Epithelial cell of proximal tubule (primary cell): ENCODE measurements at places on chromosomes 7 and 10. TPM values are rescaled to one million over a fixed set of nuclear protein-coding genes. Genes with fewer than 3 reads are reported as not detected.

- DNase-seq, result no peak
Measured at GRCh38 chr7:112802406-112802805, 12.2 kb upstream of the TMEM168 start.

Gene ADAM8
- total RNA-seq, result 26.0 and 52.6 TPM in 2 replicates

DNA sequence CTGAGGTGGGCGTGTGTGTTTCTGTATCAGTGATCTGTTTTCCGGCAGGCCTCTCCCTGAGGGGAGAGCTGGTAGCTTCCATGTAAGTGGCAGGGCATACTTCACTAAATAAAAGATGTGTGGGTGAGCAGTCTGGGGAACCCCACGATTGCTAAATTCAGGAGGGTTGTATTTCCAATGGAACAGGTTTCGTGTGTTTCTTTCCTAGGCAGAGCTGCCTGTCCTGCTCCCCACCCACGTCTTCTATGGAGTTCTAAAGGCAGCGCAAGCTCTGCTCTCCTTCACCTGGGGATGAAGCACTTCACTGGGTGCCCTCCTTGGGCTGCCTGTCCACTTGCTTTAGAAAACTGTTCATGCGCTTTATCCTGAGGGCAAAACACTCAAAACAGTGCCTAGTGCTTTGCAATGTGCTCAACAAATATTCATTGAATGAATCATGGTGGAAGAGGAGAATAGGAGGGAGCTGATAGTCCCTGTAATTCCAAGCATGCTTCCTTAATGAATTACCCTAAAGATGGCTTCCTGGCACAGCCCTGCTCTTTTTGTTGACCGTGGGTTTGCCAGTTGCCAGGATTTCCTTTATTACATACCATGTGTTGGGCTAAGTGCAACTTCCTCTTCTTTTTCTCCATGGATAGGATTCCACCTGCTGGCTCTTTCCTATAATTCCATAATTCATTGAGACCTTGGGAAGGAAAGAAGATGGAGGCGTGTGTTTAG lies 50.6 kb upstream of the SRPK2 start:
- peak; percentile 96 for DNase-seq

GRCh38 chr10:27815261-27815660 lies 69.6 kb upstream of the MKX start:
- DNase-seq, result no peak

GRCh38 chr7:47586925-47587324 lies 5.0 kb upstream of the TNS3 start:
- no peak for DNase-seq

Gene OR6B1
- not detected in 2 replicates for total RNA-seq

GRCh38 chr10:112715581-112715980 lies 234.5 kb upstream of the TCF7L2 start:
- DNase-seq, result no peak

- no peak for DNase-seq
Measured at GRCh38 chr10:116787893-116788665, 45.7 kb upstream of the HSPA12A start.

GRCh38 chr10:69317626-69318105 lies 39.4 kb downstream of the HK1 start:
- DNase-seq, result no peak

Gene PAOX
- total RNA-seq, result 3.6 and 5.6 TPM in 2 replicates

GRCh38 chr7:148729984-148730733 lies 31.5 kb downstream of the CUL1 start:
- no peak for DNase-seq

- no peak for DNase-seq
Measured at GRCh38 chr7:90706072-90706716, 110.1 kb downstream of the CDK14 start.

GRCh38 chr7:70696201-70696754 lies 435.7 kb upstream of the GALNT17 start:
- peak; percentile 18 for DNase-seq

DNA sequence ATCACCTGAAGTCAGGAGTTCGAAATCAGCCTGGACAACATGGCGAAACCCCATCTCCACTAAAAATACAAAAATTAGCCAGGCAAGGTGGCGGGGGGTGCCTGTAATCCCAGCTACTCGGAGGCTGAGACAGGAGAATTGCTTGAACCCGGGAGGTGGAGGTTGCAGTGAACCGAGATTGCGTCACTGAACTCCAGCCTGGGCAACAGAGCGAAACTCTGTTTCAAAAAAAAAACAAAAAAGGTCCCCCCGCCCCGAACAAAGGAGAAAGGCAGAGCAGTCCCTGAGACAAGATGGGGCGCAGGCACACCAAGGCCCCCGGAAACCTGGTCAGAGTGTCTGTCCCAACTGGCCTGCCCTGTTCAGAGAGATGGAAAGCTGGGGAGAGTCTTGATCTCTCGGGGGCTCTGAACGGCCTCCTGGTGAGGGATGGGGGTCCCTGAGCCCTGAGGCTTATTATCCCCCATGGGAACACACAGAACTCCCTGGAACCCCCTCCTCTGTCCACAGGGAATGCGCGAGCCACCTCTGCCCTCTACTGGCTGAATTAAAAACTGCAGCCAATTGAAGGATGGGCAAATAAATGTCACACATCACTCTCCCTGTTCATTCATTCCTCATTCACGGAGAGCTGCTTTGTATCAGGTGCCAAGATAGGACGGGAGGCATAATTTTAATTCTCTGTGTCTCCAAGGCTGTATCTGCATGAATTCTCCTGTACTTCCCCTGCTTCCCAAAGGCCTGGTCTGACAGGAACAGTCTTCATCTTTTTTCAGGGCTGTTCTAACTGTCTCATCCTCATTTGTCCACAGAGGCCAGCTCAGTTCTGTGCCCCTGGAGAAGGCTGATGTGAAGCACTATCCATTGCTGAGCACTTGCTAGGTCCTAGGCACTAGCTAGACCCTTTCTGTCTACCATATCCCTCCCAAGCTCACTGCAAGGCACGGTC lies 28.9 kb downstream of the MAT1A start:
- DNase-seq, result no peak

GRCh38 chr7:40587419-40587818 lies 452.6 kb downstream of the SUGCT start:
- DNase-seq, result no peak

DNA sequence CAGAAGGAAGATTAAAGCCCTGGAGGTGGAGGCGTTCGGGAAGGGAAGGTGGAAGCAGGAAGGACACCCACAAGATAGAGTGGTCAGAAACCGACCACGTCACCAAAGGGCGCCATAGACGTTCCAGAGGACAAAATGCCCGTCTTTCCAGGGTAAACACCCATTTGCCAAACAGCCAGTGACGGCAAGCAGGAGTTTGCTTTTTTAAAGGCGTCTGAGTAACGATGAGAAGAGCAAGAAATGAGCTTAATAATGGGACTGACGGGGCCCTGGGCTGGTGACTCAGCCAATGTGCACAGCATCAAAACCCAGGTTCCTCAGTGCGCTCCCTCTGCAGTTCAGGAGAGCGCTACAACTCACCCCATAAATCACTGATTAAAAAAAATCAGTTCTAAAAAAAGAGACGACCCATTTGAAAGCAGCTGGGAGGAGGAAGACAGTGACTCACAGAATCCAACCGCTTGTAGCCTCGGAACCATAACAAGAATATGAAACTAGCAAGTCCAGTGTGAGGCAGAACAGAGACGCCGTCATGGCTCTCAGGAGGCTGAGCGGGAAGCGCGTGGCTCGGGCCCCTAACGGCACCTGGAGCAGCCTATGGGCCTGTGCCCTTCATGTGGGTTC lies 5.9 kb downstream of the DIP2C start:
- peak; percentile 74 for DNase-seq

GRCh38 chr10:97067716-97068391 lies 117.9 kb downstream of the SLIT1 start:
- DNase-seq, result no peak

GRCh38 chr7:38432080-38432479 lies 158.6 kb upstream of the TARP start:
- DNase-seq, result no peak

Gene CCL26
- not detected in 2 replicates for total RNA-seq

Gene PRPF18
- total RNA-seq, result 22.9 and 25.9 TPM in 2 replicates

Gene ST8SIA6
- 0.23 TPM in 1 of 2 replicates, not detected in the other for total RNA-seq

GRCh38 chr7:107344286-107344685 lies 125.6 kb upstream of the GPR22 start:
- no peak for DNase-seq

- DNase-seq, result no peak
Measured at GRCh38 chr10:116723428-116724281, 18.7 kb downstream of the HSPA12A start.

Gene TMEM229A
- total RNA-seq, result not detected in 2 replicates

Gene GPR22
- not detected in 2 replicates for total RNA-seq

GRCh38 chr10:97633921-97634320 lies 621 bp upstream of the MORN4 start:
- DNase-seq, result no peak

- no peak for DNase-seq
Measured at GRCh38 chr7:2354939-2355704, 495 bp downstream of the EIF3B start.

DNA sequence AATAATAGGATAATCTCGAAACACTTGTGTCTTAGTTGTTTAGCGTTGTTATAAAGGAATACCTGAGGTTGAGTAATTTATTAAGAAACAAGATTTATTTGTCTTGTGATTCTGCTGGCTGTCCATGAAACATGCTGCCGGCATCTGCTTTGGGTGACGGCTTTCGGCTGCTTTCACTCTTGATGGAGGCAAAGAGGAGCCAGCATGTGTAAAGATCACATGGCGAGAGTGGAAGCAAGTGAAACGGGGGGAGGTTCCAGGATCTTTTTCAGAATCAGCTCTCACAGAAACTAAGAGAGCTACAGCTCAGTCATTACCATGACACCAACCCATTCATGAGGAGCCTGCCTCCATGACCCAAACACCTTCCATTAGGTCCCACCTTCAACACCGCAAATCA lies 402.8 kb downstream of the CDC14C start:
- DNase-seq, result no peak

GRCh38 chr10:114311023-114311422 lies 72.0 kb downstream of the VWA2 start:
- no peak for DNase-seq

GRCh38 chr10:87534173-87534858 lies 29.6 kb downstream of the MINPP1 start:
- no peak for DNase-seq

- DNase-seq, result peak; percentile 74
Measured at GRCh38 chr7:103113164-103113563, 35.7 kb downstream of the NAPEPLD start.

Gene ABCC2
- 0.17 and 1.2 TPM in 2 replicates for total RNA-seq

Gene IFIT1
- 2.0 and 3.4 TPM in 2 replicates for total RNA-seq

DNA sequence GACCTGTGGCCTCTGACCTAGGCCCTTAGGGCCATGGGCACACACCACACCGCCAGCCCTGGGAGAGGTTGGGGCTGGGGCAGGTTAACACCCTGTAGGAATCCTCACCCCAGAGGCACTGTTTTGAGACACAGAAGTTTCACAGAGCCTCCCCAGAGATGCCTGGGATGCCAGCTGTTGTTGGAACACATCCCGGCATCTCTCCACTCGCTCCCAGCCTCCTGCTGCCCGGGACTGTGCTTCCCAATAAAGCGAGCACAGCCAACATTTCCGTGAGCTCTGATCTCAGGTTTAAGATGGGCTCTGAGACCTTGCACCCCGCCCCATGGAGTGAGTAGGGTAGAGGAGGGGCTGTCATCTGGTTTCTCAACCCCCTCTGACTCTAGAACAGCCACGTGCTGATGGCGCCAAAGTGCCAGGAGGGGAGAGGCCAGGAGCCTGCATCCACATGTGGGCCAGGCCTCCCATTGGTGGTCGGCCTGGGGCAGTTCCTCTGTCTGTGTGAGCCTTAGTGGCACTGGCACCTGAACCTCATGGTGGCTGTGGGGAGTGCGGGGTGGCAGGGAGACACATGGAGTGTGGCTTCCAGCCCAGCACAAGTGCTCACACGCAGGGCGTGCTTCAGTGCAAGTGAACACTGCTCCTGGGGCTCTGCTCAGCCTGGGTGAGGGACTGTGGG lies 54.7 kb downstream of the RASGEF1A start:
- no peak for DNase-seq

GRCh38 chr7:133761443-133761842 lies 365.7 kb upstream of the LRGUK start:
- DNase-seq, result no peak

Gene ATOH7
- 0.58 TPM in 1 of 2 replicates, not detected in the other for total RNA-seq

- no peak for DNase-seq
Measured at GRCh38 chr7:20696803-20697333, 81.4 kb downstream of the ABCB5 start.

- no peak for DNase-seq
Measured at GRCh38 chr7:98968621-98969020, 90.3 kb downstream of the TRRAP start.

Gene PRLHR
- total RNA-seq, result not detected in 2 replicates

- DNase-seq, result no peak
Measured at GRCh38 chr10:79392020-79392398, 44.7 kb downstream of the PPIF start.

DNA sequence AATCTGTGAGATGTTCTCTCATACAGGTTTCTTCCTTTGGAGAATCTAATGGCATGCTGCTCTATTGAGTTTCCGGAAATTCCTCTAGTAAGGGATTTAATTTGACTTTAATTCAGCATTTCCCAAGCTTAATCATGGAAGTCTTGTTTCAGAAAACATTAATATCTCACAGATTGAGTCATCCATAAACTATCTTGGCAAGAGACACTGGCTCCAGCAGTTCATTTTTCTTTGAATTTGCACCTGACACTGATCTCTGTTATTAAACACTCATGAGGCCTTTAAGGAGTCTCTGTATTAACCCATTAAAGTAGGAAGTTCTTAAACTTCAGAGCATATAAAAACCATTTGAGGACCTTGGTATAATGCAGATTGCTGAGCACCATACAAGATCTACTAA lies 3.6 kb upstream of the ITGB8 start:
- peak; percentile 73 for DNase-seq

Gene PBLD
- 1.3 and 1.7 TPM in 2 replicates for total RNA-seq

GRCh38 chr7:142776206-142776844 lies 5.6 kb downstream of the PRSS2 start:
- no peak for DNase-seq

GRCh38 chr10:6564367-6564766 lies 15.7 kb downstream of the PRKCQ start:
- no peak for DNase-seq

DNA sequence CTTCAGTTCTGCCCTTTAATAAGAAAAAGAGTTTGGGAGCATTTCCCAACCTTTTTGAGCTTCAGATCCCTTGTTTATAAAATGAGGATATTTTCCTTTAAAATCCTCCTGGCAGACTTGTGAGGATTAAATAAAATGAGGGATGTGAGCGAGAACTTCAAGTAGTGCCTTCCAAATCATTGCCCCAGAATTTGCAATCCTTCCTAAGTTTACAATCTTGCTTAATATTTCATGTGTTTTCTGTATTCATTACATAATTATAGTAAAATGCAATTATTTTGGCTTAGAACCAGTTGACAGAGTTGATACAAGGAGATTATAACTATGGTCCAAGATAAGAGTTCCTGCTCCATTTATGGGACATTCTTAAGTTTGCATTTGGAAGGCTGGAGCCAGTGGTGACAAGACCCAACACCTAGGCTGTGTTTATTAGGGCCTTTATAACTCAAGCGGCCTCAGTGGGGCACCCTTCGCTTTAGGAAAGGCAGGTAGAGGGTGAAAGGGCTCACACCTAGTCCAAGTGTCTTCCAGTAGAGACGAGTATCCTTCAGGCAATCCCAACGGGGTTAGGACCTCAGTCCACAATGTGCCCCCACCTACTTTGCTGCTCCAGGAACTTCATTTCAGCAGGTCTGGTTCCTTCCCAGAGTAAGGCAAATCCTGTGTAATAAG lies 317.5 kb downstream of the WDR11 start:
- DNase-seq, result no peak
